ENCODE measurements at places on chromosomes 11 and 22.

DNA sequence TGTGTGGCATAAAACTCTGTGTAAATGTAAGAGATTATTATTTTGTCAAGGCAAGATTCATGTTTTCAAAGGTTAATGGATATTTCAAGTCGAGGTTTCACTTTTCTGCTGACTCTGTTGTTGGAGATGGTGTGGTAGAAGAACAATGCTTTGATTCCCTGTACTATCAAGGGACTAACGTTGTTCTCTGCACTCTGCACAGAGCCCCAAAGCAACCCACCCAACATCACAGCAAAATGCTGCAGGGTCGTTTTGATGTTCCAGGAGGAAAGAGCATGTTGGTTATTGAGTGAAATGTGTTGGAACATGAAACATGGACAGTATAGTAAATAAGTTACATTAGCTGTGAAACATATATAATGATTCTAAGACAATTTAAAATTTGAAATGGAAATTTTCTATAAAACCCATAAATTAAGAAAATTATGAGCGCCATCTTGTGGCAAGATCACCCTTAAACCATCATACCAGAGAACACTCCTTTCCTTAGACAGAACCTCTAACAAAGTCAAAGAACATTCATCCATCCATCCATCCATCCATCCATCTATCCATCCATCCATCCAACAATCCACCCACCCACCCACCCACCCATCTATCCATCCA is 164.4 kb upstream of the ZBED5 start:
- no peak for DNase-seq

DNA sequence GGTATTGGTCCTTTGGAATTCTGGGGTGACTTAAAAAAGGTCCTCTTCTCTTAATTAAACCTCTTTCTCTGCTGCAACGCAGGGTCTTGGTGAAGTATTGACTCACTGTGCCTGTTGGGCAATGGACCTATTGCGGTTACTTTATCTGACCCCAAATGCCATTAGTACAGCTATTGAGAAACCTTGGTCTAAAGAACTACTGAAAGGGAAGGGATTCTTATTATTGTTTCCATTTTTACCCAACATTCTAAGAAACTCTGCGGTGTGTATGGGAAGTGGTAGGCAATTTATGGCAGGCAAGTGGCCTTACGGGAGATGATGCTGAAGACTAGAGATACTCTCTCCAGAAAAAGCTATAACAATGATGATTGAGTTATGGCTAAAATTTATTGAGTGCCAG is 12.5 kb downstream of the SLC6A5 start:
- peak; percentile 13 for DNase-seq

DNA sequence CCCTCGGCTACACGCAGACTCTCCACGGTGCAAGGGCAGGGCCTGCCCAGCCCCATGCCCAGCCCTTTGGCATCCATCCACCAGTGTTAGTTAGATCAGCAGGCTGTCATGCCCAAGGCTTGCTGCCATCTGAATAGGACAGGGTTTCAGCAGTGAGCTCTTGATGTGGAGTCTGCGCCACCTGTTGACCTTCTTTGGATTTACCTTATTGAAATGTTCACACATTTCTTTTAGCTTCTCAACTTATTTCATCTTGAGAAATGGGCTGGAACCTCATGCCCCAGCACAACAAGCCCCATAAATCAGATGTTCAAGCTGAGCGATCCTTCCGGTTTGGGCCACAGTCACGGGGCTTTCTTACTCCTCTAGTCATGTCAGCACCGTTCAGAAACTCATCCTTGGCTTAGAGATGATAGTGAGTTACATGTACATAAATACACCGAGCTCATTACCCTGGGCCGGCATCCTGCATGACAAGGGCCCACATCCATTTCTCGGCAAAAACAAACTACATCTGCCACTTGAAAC is 61.7 kb downstream of the PARVB start:
- DNase-seq: peak; percentile 72

- DNase-seq: no peak
These were observed 10.9 kb downstream of the TNNT3 start for GRCh38 chr11:1930462-1930830.

DNA sequence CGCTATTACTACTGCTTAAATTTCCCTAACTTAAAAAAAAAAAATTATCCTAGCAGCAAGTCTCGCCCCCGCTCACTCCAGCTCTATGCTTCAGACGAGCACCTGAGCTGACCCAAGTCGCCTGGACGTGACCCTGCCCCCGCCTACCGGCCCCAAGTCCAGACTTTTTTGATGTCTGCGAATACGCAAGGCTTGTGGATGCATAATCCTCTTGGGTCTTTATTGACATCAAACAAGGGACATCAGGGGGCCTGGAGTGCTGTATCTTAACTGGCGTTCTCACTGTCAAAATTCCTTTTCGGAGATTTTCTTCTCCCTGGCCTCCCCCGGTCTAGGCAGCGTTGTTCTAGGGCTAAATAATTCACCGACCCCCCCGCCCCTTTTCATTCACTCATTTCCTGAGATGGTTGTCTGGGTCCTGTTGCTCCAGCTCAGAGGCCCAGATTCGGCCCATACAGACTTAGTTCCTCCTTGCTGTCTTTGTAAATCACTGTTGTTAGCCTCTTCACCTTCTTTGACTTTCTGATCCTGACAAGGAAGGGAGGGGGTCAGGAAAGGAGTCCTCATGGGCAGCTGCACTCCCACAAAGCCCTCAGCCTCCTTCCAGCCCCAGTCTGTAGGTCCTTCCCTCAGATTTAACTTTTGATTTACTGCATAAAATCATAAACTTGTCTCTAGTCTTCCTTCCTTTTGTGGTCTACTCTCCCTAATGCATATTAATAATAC is 601 bp upstream of the LRP4 start:
- no peak for DNase-seq

GRCh38 chr11:118792570-118793124 is 1.7 kb upstream of the DDX6 start:
- DNase-seq: peak; percentile 40

- DNase-seq: no peak
These were observed 181.6 kb downstream of the SHANK2 start for GRCh38 chr11:71070490-71071453.

- no peak for DNase-seq
These were observed 1.4 kb downstream of the WT1 start for GRCh38 chr11:32433914-32434355.

DNA sequence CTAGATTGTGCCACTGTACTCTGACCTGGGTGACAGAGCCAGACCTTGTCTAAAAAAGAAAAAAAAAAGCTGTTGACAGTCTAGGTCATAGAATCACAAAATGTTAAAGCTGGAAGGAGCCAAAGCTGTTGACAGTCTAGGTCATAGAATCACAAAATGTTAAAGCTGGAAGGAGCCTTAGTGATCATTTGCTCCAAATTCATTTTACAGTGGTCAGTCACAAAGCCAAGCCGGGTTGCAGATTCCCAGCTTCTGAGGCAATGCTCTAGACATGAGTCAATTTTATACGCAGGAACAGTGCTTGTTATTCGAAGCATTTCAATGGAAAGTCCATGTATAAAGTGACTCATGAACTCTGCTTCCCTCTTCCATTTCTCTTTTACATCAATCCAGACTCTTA is 47.4 kb downstream of the SYT13 start:
- DNase-seq: peak; percentile 26

DNA sequence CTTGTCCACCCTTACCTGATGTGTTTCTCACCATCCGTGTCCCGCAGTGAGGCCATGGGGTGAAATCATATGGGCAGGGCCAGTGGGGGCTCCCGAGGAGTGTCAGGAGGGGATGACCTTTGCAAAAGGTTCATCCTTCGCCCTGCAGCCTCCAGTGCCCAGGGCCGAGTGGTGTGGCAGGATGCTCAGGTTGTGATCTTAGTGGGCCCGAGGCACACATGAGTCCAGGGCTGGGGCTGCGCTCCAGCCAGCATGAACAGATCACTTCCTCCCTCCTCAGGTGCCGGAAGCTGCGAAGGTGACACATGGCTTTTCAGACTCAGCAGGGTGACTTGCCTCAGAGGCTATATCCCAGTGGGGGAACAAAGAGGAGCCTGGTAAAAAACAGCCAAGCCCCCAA is 2.8 kb upstream of the FKBP2 start:
- DNase-seq: no peak

DNA sequence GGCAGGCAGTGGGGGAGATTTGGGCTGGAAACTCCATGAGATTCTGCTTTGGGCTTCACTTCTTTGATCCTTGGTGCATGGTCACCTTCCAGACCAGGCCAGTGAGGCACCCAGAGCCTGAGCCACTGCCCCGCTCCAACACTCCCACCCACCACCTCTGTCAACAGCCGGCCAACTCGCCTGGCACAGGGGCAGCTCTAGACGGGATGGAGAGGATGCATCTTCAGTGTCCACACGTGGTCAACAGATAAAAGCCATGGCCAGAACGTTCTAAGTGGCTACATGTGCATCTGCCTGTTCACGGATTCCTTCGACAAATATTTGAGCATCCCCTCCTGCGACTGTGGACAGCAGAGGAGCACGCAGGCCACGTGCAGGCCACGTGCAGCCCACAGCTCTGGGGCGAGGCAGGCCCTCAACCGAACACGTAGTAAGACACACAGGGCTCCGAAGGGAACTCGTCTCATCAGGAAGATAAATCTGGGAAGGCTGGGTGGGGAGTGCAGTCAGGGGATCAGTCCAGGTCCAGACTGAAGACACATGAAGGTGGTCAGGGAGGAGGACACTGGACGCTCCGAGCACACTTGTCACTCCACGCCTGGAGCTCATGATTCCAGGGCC is 1.2 kb downstream of the LRRC56 start:
- no peak for DNase-seq

GRCh38 chr11:16434036-16434435 is 77.7 kb upstream of the SOX6 start:
- no peak for DNase-seq

DNA sequence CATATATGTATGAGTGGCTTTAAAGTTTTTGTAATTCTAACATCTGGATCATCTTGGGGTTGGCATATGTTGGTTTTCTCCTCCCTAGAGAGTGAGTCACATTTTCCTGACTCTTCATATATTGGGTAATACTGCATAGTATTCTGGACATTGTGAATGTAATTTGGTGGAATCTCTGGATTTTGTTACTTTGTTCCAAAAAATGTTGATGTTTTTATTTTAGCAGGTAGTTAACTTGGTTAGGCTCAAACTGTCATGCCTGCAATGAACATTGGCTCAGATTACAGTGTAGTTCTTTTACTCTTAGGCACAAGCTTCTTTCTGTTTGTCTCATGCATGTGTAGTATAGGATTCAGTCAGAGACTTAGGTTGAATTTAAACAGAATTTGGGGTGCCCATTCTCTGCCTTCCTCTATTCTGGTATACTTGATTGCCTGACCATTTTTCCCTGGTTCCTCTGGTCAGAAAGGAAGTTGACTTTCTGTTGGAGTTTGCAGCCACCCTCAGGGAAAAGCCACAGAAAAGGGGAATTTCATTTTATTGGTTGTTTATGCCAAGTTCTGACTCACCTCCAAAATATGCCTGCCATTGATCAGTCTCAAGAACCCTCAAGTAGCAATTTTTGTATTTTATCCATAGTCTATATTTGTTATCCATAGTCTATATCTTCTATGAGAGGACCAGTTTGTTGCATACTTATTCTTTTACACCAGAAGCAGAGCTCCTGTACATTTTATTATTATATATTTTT is 151.7 kb downstream of the UVRAG start:
- peak; percentile 79 for DNase-seq

- peak; percentile 59 for DNase-seq
These were observed 90.4 kb upstream of the PDGFD start for GRCh38 chr11:104254347-104254746.

DNA sequence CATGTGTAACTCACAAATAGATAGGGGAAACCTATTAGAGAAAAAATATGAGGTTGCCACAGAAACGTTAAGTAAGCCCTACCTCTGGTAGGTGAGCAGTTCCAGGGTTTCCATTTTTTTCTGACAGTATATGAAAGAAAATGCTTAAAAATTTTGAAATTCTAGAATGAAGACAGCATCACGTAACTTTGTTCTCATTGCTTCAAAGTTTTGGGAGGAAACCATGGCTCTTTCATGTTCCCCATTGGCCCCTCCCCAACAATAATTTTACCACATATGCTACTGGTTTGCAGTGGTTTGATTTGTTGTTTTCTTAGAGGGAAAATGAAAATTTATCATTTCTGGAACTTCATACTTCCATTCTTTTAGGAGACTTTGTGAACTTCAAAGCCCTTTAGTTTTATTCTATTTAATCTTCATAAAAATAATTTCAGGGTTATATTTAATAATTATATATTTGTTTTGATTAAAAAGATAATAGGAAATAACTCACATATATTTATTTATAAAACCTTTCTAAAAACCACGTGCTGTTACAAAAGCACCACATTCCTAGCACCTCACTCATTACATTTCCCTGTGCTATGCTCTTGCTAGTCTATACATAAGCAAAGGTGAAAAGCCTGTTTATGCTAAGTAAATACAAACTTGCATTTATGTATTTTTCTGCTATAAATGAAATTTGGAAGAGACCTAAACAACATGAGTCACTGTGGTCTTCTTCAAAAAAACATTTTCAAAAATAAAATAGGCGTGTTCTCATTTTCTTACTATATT is 113.4 kb downstream of the CASP12 start:
- DNase-seq: no peak

DNA sequence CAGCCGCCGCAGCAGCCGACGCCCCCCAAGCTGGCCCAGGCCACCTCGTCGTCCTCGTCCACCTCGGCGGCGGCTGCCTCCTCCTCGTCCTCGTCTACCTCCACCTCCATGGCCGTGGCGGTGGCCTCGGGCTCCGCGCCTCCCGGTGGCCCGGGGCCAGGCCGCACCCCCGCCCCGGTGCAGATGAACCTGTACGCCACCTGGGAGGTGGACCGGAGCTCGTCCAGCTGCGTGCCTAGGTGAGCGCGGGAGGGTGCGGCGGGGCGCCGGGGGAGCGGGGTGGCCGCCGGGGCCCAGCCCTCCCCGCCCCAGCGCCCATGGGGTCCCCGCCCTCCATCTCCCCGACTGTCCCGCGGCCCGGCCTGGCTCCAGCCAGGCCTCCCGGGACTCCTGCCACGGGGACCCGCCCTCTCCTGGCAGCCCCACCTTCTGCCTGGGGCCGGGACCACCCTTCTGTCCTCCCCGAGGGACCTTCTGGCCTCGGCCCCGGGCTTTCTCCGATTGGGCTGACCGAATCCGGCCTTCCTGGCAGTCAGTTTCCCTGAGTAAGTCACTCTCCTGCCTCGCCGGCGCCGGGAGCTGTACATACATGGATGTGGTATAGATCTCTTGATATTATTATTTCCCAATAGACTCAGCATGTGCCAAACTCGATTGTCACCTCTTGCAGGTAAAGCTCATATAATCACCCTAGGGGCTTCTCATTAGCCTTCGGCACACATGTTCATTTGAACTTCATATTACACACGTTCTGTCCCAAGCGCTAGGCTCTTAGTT is 720 bp downstream of the PACS1 start:
- no peak for DNase-seq

- no peak for DNase-seq
These were observed 22.0 kb upstream of the IPO7 start for GRCh38 chr11:9362393-9362863.

DNA sequence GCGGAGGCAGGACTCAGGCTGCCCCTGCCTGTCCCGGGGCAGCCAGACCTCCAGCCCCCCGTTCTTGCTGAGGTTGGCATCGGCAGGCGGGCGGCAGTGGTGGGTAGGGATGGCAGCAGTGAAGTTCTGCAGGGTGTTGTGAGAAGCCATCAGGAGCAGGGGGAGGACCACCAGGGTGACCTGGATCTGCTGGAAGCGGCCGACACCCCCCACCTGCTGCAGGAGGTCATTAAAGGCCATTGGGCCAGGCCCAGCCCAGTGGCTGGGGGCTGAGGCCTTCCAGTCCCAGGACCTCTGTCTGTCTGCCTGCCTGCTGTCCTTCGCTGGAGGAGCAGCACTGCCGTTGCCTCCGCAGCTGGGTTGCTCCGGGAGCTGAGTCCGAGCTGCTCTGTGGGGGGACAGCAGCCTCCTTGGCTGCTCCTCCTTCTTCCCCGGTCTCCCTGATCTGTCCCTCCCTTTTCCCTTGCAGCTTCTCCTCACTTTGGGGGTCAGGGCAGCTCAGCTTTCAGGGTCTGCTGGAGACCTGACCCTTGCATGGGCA is at the start of gene SLC22A6:
Gene SLC22A6 (minus strand): TSS at position 517 of the 541 bp plus-strand sequence. CDS start 277 bp downstream, at position 240.
- DNase-seq: no peak

Measured in HT1080 (cell line).